Progenitor cell of endocrine pancreas (in vitro differentiated cells): ENCODE measurements at places on chromosomes 3 and 15. TPM values are rescaled to one million over a fixed set of nuclear protein-coding genes. Genes with fewer than 3 reads are reported as not detected.

GRCh38 chr3:101725194-101725889 is 928 bp downstream of the CEP97 start:
- H3K27ac ChIP-seq, result peak overlapping the region; percentile 97
- peak overlapping the region; percentile 100 for H3K4me3 ChIP-seq
- no peaks in the 10 kb centered on the region for H3K27me3 ChIP-seq
- peaks cover 2% of the 10 kb centered on the region for H3K36me3 ChIP-seq
- DNase-seq, result no peak

- no peak for DNase-seq
- no peaks in the 10 kb centered on the region for H3K27me3 ChIP-seq
- H3K36me3 ChIP-seq, result no peaks in the 10 kb centered on the region
- H3K4me1 ChIP-seq, result peaks cover 6% of the 10 kb centered on the region
- H3K27ac ChIP-seq, result no peak overlapping the region
These were observed 80.0 kb downstream of the MITF start for GRCh38 chr3:69819282-69819681.

- DNase-seq, result no peak
- no peak overlapping the region for H3K27ac ChIP-seq
- peaks cover 3% of the 10 kb centered on the region for H3K4me1 ChIP-seq
- no peaks in the 10 kb centered on the region for H3K36me3 ChIP-seq
- no peak overlapping the region for H3K4me3 ChIP-seq
- no peaks in the 10 kb centered on the region for H3K27me3 ChIP-seq
These were observed 57.0 kb upstream of the NR2F2 start for GRCh38 chr15:96273317-96274086.

GRCh38 chr3:4730719-4731118 is 237.6 kb downstream of the ITPR1 start:
- peaks cover 9% of the 10 kb centered on the region for H3K4me1 ChIP-seq
- peaks cover 19% of the 10 kb centered on the region for H3K27me3 ChIP-seq
- no peak overlapping the region for H3K4me3 ChIP-seq
- no peak for DNase-seq
- H3K36me3 ChIP-seq, result no peaks in the 10 kb centered on the region

- H3K4me1 ChIP-seq, result peaks cover 4% of the 10 kb centered on the region
- no peaks in the 10 kb centered on the region for H3K27me3 ChIP-seq
- H3K27ac ChIP-seq, result peak overlapping the region; percentile 77
- H3K4me3 ChIP-seq, result no peak overlapping the region
- H3K36me3 ChIP-seq, result peaks cover 32% of the 10 kb centered on the region
- no peak for DNase-seq
These were observed 88.4 kb downstream of the VGLL4 start for GRCh38 chr3:11555211-11555782.

- H3K27me3 ChIP-seq, result peaks cover 2% of the 10 kb centered on the region
- no peak overlapping the region for H3K4me3 ChIP-seq
- no peak for DNase-seq
- H3K27ac ChIP-seq, result no peak overlapping the region
These were observed 89.8 kb upstream of the ONECUT1 start for GRCh38 chr15:52879904-52880303.

GRCh38 chr3:137084586-137084985 is 126.8 kb downstream of the IL20RB start:
- peaks cover 22% of the 10 kb centered on the region for H3K27me3 ChIP-seq
- DNase-seq, result no peak
- no peak overlapping the region for H3K4me3 ChIP-seq

DNA sequence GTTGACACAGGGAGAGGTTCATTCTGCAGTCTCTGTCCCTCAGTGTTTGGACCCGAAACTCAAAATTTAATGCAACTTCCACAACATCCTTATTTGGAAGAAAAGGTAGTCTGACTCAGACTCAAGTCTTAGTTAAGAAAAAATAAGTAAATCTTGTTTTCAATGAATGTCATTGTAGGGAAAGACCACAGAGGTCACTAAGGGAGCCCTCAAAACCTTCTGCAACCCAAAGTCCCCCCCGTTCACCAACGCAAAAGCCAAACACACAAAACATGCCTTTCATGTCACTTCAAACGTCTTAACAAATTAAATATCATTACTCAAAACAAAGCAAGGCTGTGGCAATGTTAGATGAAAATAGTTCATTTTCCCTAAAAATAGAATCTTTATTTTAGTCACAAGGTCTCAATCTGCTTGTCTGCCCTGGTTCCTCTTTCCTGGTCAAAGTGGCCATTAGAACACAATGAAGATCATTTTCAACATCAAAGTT is 20.9 kb upstream of the SSUH2 start:
- no peak overlapping the region for H3K27ac ChIP-seq
- H3K4me3 ChIP-seq, result no peak overlapping the region
- H3K27me3 ChIP-seq, result peaks cover 49% of the 10 kb centered on the region

DNA sequence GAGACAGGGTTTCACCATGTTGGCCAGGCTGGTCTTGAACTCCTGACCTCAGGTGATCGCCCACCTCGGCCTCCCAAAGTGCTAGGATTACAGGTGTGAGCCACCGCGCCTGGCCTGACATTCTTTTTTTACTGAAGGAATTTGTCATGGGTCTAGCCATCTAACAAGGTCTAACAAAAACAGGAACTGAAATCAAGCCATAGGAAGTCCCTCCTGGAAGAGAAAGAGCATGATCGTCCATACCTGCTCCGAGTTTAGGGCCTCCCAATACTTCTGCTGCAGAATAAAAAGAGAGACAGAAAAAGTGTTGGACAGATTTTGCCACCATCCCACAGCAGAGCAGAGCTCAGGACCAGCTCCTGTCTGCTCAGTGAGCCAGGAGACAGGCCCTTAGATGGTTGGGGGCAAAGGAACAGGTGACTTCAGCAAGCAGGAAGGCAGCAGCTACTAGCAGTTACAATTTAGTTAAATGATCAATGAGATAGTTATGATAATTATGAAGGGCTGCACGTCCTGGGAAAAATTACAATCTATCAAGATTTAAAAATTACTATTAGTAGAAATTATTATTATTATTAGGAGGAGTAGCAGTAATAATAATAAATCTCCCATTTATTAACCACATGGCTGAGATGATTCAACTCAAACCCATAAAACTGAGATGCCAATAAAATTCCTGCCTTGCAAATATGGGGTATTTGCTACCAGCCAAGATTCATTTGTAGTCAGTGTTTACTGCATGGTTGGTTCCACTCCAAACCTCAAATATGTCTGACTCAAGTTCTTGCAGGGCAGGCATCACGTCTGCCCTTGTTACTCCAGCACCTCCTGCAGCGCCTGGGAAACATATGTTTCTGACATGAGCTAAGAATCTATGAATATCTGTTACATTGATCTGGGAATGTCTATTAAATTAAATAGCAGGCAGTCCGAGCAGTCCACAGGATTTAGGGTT is 40.1 kb downstream of the TMEM44 start:
- H3K27ac ChIP-seq, result no peak overlapping the region
- H3K4me3 ChIP-seq, result no peak overlapping the region
- no peaks in the 10 kb centered on the region for H3K27me3 ChIP-seq
- no peaks in the 10 kb centered on the region for H3K36me3 ChIP-seq

DNA sequence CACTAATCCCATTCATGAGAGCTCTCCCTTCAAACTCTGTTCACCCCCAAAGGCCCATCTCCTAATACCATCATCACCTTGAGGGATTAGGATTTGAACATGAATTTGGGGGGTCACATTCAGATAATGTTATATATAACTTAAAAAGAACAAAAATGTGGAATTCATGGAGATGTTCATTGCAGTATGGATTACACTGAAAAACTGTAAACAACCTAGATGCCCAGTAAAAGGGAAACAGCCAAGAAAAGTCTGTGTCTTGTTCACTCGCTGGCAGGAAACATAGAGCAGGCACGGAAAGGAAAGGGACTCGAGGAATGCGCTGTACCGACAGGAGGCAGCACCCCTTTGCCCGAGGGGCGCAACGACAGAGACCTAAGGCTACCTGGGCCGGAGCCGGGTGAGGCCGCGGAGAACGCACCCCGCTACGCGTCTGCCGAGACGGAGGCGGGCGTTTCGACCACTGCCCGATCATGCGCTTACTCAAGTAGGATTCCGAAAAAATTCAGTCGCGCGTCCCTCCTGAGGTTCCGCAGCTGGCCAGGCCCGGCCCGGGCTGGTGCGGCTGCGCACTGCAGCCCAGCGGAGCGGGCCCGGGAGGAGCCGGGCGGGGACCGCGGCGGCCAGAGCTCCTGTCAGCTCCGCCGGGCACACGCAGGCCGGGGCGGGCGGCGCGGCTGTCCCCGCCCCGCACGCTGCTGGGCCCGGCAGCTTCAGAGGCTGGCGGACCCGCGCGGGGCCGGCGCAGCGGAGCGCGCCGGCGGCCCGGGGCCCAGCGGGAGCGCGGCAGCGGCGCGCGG is 862 bp upstream of the MAN2A2 start:
- H3K27me3 ChIP-seq, result peaks cover 3% of the 10 kb centered on the region
- DNase-seq, result peak; percentile 56
- H3K36me3 ChIP-seq, result peaks cover 16% of the 10 kb centered on the region
- peak overlapping the region; percentile 81 for H3K4me3 ChIP-seq

DNA sequence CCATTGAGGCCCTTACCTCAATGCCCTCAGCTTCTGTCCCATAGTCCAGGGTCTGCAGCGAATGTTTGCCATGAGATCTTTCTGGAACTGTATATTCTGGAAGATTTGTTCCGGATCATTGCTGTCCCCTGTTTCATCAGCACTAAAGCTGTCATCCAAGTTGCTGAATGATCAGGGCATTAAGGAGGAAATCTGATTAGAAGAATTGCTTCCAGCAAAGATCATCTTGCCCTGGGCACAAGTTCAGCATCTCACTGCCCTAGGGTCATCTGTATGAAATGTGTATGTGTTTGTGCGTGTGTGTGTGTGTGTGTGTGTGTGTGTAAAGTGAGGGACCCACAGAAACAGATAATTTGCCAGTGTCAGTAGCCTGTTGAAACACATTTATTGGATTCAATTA is 1.4 kb downstream of the TMC3 start:
- H3K36me3 ChIP-seq, result no peaks in the 10 kb centered on the region
- no peak overlapping the region for H3K27ac ChIP-seq
- H3K4me3 ChIP-seq, result no peak overlapping the region
- no peaks in the 10 kb centered on the region for H3K27me3 ChIP-seq

GRCh38 chr3:125168711-125169393 is 43.7 kb downstream of the SLC12A8 start:
- H3K4me3 ChIP-seq, result no peak overlapping the region
- peaks cover 9% of the 10 kb centered on the region for H3K36me3 ChIP-seq
- H3K27me3 ChIP-seq, result no peaks in the 10 kb centered on the region
- peaks cover 1% of the 10 kb centered on the region for H3K4me1 ChIP-seq
- H3K27ac ChIP-seq, result no peak overlapping the region

DNA sequence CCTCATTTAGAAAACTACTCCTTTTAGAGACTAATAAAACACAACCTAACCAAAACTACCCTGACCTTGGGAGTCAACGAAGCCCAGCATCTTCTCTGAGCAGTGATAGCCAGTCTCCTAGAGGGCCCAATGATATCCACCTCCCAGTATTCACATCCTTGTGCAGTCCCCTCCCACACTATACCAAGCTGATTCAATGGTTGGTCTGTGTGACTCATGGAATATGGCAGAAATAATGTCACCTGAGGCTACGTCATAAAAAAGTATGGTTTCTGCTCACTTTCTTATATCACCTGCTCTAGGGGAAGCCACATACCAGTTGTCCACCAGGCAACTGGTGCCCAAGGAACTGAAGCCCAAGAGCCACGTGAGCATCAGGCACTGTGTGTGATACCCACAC is 21.4 kb upstream of the USF3 start:
- DNase-seq, result no peak
- H3K27me3 ChIP-seq, result no peaks in the 10 kb centered on the region
- no peak overlapping the region for H3K27ac ChIP-seq
- peaks cover 1% of the 10 kb centered on the region for H3K4me1 ChIP-seq
- H3K4me3 ChIP-seq, result no peak overlapping the region

GRCh38 chr15:88636050-88636449 is 2.8 kb upstream of the ISG20 start:
- H3K27me3 ChIP-seq, result peaks cover 12% of the 10 kb centered on the region
- peak overlapping the region; percentile 46 for H3K27ac ChIP-seq
- H3K4me1 ChIP-seq, result peaks cover 13% of the 10 kb centered on the region
- no peak overlapping the region for H3K4me3 ChIP-seq
- peaks cover 10% of the 10 kb centered on the region for H3K36me3 ChIP-seq

GRCh38 chr15:89366656-89367393 is 32.2 kb upstream of the POLG start:
- DNase-seq, result no peak
- H3K27ac ChIP-seq, result no peak overlapping the region
- H3K4me1 ChIP-seq, result no peaks in the 10 kb centered on the region
- no peaks in the 10 kb centered on the region for H3K36me3 ChIP-seq
- peaks cover 81% of the 10 kb centered on the region for H3K27me3 ChIP-seq

DNA sequence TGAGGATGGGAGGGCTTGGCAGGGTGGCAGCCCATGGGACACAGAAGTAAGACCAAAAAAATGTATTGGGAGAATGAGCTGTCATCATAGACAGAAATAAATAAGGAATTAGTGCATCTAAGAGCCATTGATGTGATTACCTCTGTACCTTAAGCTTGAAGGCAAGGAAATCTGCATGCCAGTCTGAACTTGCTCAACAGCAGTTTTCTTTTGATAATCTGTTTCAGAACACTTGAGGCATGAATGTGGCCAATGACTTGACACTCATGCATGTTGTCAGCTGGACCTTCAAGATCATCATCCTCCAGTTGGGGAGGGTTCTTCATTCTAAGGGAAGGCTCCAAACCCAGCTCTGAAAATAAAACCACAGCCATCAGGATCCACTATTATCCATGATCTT is 148.5 kb downstream of the DCLK3 start:
- H3K4me1 ChIP-seq, result peaks cover 2% of the 10 kb centered on the region
- DNase-seq, result no peak
- no peak overlapping the region for H3K4me3 ChIP-seq
- H3K36me3 ChIP-seq, result no peaks in the 10 kb centered on the region
- H3K27ac ChIP-seq, result no peak overlapping the region

GRCh38 chr3:151142929-151143328 is 57.5 kb downstream of the MED12L start:
- no peaks in the 10 kb centered on the region for H3K27me3 ChIP-seq
- no peak overlapping the region for H3K27ac ChIP-seq
- H3K36me3 ChIP-seq, result peaks cover 4% of the 10 kb centered on the region
- H3K4me3 ChIP-seq, result no peak overlapping the region

DNA sequence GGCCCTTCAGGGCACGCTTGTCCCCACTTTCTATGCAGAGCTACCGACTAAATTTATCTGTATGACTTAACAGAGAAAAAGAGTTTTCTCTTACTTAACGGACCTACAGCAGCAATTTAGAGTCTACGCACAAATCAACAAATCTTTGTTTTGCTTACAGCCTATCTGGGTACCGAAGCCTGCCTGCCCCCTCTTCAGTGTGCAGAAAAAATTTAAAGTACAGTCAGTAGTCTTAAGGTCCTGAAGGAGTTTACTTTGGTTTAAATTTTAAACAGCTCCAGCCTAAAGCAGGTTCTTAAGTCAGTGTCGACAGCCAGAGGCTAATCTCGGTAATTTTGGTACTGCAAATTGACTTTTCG is 570 bp downstream of the SACM1L start:
- DNase-seq, result no peak
- no peaks in the 10 kb centered on the region for H3K27me3 ChIP-seq
- H3K36me3 ChIP-seq, result peaks cover 11% of the 10 kb centered on the region
- peak overlapping the region; percentile 100 for H3K27ac ChIP-seq
- peak overlapping the region; percentile 91 for H3K4me3 ChIP-seq
- H3K4me1 ChIP-seq, result peaks cover 35% of the 10 kb centered on the region

Gene NR1I2
- 0.62 and 1.0 TPM in 2 replicates for total RNA-seq

Gene GOLGA8T
- not detected in 2 replicates for total RNA-seq

Gene RLBP1
- total RNA-seq, result not detected in 2 replicates

Gene CYP19A1
- not detected in 2 replicates for total RNA-seq

Gene CYP11A1
- total RNA-seq, result 1.6 and 2.0 TPM in 2 replicates

Gene C2CD4A
- 0.17 and 0.20 TPM in 2 replicates for total RNA-seq

Gene RABL3
- total RNA-seq, result 24.9 and 26.4 TPM in 2 replicates

Gene TWF2
- 27.6 and 31.5 TPM in 2 replicates for total RNA-seq
